ENCODE measurements at places on chromosomes 1 and 21.

DNA sequence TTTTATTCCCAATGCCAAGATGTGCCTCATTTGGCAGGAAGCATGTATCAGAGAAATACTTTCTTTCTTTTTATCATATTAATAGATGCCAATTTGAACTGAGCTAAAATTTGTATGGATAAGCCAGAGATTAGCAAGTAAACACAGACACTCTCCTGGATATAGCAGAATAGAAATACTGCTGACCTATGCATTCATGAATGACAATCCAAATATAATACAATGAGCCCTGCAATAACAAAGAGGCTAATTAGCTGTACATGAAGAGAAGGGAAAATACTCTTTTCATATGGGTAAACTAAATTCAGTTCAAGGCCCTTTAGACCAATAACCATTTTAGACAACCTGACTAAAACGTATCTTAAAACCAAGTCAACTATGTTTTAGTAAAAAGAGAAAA is 388.1 kb upstream of the NR5A2 start:
- DNase-seq, result no peak

GRCh38 chr1:97093741-97094140 is 372.2 kb downstream of the PTBP2 start:
- no peak for DNase-seq

DNA sequence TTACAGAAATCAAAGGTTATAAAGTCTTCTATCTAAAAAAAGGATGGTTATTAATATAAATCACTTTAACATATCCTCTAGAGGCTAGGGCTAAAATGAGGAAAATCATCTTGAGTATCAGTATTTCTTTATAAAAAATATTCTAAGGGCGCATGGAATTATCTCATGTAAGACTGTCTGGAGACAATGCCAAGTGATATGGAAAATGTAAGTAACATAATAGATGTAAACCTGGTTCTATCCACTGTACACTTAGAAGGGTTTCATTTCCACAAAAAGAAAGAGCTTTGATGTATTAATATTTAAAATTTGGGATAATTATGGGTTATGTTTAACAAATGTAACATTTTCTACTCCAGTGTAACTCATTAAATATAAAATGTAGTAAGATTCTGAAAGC is 95.9 kb upstream of the DPH5 start:
- DNase-seq, result no peak

- DNase-seq, result no peak
Observed at GRCh38 chr1:18485227-18485626, 4.5 kb downstream of the KLHDC7A start.

DNA sequence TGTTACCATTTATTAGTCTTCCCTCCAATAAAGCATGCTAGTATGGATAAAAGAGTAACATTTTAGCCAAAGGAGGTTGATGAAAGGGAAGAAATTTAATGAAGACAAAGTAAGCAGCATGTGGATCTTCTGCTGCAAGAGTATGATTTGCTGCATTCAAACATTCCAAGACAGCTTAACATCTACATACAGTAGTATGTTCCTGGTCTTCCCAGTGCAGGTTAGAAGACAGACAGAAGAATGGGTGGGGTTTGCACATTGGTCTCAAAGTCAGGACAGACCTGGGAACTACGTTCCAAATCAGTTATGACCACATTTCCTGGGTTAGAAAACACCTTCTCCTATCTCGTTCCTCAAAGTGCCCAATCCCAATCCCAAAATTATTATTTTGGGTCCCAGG is 43.3 kb downstream of the PUM1 start:
- no peak for DNase-seq

DNA sequence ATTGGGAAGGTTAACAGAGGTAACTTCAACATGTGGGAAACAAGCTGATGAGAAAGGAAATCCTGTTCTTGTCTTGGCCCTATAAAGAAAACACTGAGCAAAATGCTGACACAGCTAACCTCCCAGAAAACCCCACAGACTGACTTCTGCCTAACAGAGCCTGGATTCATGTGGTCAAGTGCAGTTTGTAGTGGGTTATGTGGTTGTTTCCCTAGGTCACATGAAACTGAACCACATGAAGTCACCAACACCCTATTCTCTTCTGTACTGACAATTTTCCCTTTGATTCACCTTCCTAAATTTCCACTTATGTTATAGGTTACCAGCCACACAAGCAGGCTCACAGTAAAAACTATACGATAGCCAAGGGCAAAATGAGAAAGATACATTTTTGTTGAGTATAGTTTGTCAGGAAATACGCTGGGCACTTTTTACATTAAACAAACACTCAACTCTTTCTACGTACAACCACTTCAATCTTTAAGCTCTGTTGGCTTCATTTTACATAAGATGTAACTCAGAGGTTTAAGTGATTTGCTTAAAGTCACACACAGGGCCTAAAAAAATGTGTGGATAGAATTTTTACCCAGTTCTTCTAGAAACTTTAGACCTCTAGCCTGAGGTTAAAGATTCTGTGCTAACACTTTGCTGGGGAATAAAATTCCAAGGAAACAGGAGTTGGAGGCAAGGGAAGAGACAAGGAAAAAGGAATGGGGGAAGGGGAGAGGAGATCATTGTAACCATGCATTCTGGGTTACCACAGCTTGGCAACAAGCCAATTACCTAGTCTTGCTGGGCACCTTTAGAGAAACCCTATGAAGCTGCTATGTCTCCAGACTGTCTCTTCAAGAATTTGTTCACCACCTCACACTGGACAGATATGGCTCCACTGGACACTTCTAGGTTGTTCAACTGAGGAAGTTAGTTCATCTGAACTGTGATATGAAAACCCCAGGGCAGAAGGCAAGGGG is 601.6 kb upstream of the USP24 start:
- no peak for DNase-seq

- DNase-seq, result no peak
Observed at GRCh38 chr21:21806711-21807597, 808.7 kb downstream of the NCAM2 start.

DNA sequence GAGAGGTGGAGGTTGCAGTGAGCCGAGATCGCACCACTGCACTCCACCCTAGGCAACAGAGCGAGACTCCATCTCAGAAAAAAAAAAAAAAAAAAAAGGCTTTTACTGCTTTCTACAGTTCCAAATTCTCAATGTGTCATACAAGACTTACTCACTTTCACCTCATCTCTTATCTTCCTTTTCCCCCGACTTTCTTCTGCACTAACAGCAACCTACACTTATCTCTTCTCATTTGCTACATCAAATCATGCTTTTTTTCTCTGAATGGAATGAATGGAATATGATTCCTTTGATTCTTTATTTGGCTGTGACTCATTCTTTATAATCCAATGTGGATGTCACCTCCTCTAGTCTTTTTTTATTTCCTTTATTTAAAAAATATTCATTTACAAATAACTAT is 168.4 kb upstream of the DMRTA2 start:
- DNase-seq, result no peak

DNA sequence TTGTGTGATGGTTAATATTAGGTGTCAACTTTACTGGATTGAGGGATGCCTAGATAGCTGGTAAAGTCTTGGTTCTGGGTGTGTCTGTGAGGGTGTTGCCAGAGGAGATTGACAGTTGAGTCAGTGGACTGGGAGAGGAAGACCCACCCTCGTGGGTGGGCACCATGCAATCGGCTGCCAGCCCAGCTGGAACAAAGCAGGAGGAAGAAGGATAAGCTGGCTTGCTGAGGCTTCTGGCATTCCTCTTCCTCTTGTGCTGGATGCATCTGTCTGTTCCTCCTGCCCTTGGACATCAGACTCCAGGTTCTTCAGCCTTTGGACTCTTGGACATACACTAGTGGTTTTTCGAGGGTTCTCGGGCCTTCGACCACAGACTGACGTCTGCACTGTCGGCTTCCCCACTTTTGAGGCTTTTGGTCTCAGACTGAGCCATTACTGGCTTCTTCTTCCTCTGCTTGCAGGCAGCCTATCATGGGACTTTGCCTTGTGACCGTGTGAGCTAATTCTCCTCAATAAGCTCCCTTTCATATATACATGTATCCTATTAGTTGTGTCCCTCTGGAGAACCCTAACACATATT is 184.3 kb upstream of the LMO4 start:
- DNase-seq, result no peak

- DNase-seq, result no peak
Observed at GRCh38 chr1:203584035-203584434, 42.6 kb upstream of the ATP2B4 start.

DNA sequence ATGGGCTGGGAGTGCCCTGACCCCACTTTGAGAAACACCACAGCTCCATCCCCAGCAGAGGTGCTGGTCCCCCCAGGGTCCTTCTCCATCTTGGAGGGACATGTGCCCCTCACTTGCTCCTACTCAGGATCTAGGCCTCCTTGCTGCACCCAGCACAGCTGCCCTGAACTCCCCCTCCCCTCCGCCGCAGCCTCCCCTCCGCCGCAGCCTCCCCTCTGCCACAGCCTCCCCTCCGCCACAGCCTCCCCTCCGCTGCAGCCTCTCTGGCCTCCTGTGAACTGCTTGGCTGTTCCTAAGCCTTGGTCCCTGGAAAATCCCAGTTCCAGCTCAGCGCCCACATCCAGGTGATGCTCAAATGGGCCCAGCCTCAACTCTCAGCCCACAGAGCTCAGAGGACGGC is 15.9 kb upstream of the TSPEAR start:
- DNase-seq, result no peak

- no peak for DNase-seq
Observed at GRCh38 chr1:200837931-200838571, 34.7 kb upstream of the GPR25 start.

- no peak for DNase-seq
Observed at GRCh38 chr21:36379251-36379650, 5.9 kb upstream of the CHAF1B start.

GRCh38 chr1:170664093-170664827 is at the start of gene PRRX1:
PRRX1 (plus strand) TSS chr1:170664131; CDS start chr1:170664219, 88 bp downstream.
- no peak for DNase-seq

DNA sequence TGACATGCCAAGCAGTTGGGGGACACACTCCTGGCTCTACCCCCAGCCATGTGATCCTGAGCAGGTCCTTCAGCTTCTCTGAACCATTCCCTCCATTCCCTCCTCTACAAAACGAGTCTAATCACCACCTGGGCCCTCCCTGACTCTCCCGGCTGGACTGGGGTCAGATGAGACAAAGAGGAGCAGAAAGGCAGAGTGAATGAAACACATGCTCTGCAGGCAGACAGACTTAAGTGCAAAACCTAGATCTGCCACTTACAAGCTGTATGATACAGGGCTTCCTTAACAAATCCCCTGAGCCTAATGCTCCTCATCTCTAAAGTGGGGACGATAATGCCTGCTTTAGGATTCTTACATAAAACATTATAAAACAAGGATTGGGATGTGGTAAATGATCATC is 17.3 kb downstream of the RIMS3 start:
- DNase-seq, result no peak

DNA sequence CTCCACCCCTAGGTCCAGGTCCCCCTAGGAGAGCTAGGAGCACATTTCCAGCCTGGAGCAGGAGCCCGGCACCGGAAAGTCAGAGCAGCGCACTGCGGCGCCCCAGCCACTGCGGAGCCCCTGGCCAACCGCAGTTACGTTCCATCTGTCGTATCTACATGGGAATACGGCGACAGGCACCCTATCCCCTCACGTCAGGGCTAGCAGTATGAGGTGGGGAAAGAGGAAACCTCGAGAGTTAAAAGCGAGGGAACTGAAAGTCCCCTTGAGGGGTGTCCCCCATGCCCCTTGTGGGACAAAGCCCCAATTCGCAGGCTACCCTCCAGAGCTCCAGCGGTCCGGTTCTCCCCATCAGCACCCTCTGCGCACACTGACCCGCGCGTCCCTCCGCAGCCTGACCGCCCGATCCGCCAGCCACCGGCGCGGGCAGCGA is 995 bp downstream of the COLGALT2 start:
- no peak for DNase-seq

DNA sequence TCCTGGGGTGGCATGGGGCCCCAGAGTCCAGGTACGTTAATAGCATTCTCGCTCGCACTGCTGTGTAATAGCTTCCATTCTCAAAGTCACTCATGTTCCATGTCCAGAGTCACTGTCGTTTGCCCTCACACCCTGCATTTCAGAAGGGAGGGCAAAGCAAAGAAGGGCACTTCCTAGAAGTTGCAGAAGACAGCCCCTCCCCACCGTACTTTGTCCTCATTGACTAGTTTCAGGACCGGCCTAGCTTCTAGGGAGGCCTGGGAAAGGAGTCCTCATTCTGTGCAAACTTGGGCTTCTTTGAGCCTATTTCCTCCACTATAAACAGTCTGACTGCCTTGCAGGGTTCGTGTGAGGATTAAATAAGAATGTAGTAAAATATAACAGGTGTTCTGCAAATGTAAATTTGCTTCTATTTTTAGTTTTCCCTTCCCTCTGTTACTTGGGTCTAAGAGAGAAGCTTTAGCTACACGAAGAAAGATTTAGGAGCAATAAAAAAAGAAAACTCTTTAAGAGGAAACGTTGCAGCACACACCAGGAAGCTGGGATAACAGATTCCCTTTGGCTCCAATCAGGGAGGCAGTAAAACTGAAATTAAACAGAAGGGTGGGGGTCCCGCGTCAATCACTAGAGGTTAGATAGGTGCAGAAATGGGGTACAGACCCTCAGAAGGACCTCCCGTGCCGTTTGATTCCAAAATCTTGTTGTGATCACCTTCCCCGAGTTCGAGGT is 40.1 kb downstream of the ACTL8 start:
- no peak for DNase-seq

DNA sequence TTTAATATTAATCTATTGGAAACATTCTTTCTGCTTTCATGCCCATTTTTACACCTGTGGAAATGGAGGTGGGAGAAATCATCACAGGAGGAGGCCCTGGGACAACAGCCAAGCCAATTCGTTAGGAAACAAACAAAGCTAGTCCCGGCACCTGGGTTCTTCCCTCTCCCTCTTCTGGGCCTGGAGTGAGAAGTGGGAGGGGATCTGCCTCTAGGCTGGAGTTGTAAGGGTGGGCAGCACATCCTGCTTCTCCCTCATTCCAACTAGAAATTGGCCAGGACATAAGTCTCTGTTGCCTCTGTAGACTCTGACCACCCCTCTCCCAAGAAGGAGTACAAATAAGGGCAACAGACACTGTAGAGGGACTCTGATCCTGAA is 20.2 kb upstream of the ERO1B start:
- no peak for DNase-seq

- DNase-seq, result peak; percentile 65
Observed at GRCh38 chr1:43529206-43529731, 1.4 kb upstream of the PTPRF start.

GRCh38 chr1:162011337-162012012 is 12.2 kb downstream of the OLFML2B start:
- DNase-seq, result no peak

- DNase-seq, result no peak
Observed at GRCh38 chr1:91929250-91929649, 20.0 kb upstream of the BRDT start.
